ENCODE measurements at places on chromosomes 13 and 19.
A peak's percentile ranks its signal among the peaks of the same experiment; 100 is the strongest.

DNA sequence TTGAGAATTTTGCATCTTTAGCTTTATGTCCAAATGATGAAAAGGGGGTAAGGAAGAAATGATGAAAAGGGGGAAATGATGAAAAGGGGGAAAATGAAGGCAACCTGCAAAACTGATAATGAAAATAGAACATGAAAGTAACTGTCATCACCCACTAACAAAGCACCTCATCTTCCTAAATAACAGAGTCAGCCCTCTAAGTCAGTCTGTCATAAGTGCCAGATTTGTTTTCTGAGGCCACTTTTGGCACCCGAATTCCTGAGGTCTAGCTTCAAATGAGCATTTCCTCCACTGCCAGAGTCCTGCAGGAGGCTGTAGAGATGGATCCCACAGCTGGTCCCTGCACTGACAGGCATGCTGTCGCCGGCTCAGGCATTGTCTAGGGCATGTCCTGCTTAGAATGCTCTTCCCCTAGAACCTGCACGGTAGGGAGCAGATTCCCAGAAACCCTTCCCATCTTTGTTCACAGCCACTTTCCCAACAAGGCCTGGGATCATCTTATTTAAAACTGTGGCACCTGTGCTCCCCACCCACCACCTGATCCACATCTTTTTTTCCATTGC is 25.3 kb downstream of the RAP2A start:
- H3K36me3 ChIP-seq, result no peaks in the 10 kb centered on the region
- DNase-seq, result no peak
- H3K27me3 ChIP-seq, result no peaks in the 10 kb centered on the region

DNA sequence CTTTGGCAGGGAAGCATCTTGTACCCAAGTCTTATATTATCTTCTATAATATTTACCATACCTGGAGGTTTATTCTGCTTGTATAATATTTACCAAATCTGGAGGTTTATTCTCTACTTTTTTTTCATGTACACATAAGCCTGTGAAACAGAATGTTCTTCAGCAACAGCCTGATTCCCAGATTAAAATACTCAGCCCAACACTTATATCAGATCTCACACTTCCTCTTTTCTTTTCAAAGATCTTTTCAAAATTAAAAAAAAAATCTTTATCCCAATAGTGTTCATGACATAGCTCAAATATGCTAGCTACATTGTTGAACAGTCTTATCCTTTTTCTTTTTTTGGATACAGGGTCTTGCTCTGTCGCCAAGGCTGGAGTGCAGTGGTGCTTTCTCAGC is 300.7 kb downstream of the LMO7 start:
- H3K27ac ChIP-seq, result no peak overlapping the region
- H3K36me3 ChIP-seq, result no peaks in the 10 kb centered on the region
- DNase-seq, result no peak
- H3K27me3 ChIP-seq, result no peaks in the 10 kb centered on the region
- no peak overlapping the region for H3K4me3 ChIP-seq
- no peaks in the 10 kb centered on the region for H3K4me1 ChIP-seq

DNA sequence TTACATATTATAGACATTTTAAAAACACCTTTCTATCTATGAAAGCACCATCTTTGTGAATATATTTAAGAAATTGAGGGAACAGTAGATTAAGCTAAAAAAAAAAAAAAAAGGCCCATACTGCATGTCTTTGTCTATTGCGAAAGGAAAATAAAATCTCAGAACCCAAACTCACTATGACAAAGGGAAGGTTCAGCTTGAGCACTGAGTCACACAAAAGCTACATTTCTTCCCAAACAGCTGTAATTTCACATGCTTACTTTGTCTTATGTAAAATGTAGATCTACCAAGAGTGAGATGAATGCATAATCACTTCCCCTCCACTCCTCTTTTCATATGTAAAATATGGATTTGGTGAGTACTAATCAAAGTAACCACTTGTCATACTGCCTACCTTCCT is 640.1 kb upstream of the KLF12 start:
- DNase-seq, result no peak
- H3K27me3 ChIP-seq, result no peaks in the 10 kb centered on the region
- H3K4me3 ChIP-seq, result no peak overlapping the region
- H3K4me1 ChIP-seq, result no peaks in the 10 kb centered on the region
- H3K27ac ChIP-seq, result no peak overlapping the region

DNA sequence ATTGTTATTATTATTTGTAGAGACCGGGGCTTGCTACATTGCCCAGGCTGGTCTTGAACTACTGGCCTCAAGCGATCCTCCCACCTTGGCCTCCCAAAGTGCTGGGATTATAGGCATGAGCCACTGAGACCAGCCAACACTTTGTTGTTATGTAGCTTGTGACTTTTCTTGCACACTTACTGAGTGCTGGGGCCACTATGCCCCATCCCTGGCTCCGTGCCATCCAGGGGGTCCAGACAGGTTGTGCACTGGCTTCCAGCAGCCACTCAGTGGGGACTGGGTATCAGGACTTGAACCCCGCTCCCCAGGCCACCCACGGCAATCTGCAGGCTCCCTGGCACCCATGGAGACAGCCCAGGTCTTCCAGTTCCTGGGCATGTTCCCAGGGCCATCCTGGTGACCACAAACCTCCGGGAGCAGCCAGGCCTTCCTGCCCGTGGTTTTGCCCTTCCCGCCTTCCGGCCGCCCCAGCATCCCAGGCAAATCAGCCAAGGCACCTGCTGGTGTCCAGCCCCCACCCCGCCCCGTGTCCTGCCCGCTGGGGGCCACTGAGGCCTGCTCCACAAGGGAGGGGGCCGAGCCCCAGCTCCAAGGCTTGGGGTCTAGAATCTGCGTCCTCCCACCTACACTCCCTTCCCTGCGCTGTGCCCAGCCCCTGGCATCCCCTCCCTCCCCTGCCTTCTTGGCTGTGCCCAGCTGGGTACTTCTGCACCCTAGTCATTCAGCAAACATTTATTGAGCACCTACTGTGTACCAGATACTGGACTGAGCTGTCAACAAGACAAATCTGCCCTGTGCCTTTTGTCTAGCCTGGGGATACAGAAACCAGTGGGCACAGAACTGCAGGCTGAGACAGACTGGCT is 23.7 kb upstream of the SEMA6B start:
- H3K4me1 ChIP-seq, result no peaks in the 10 kb centered on the region
- no peaks in the 10 kb centered on the region for H3K36me3 ChIP-seq
- DNase-seq, result no peak
- H3K4me3 ChIP-seq, result no peak overlapping the region
- H3K27me3 ChIP-seq, result no peaks in the 10 kb centered on the region

DNA sequence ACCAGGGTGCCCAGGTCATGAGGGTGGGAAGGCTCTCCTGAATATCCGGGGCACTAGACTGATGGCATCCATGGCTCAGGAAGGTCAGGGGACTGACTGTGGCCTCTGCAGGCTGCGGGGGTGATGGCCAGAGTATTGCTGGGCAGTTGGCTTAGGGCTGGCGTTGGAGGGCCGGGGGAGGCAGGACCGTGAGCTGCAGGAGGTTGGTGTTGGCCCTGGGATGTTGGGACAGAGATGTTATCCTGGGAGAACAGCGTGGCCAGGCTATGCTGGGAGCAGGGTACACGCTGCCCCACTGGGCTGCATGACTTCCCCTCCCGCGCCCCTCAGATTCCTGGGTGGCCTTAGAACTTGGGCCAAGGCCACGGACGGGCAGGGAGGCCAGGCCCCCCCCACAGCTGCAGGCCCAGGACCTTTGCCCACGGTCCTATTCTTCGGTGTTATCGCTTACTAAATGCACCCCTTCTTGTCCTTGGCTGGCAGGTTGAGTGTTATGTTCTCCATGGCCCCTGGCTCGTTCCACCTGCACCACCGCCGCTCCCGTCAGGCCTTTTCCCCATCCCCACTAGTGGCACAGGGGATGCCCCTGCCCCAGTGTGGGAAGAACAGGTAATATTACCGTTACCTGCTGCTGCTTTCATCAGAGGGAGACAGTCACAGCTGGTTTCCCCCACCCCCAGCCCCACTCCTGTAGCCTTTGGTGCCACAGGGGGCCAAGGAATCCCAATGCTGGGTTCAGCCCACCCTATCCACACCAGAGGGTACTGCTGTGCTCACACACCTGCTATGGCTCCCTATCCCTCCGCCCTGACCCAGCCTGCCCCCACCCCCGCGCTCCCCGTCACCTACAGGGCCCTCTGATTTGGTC is 3.2 kb upstream of the ISYNA1 start:
- no peaks in the 10 kb centered on the region for H3K27me3 ChIP-seq
- H3K27ac ChIP-seq, result no peak overlapping the region
- DNase-seq, result peak; percentile 23
- peaks cover 12% of the 10 kb centered on the region for H3K36me3 ChIP-seq
- H3K4me1 ChIP-seq, result no peaks in the 10 kb centered on the region

DNA sequence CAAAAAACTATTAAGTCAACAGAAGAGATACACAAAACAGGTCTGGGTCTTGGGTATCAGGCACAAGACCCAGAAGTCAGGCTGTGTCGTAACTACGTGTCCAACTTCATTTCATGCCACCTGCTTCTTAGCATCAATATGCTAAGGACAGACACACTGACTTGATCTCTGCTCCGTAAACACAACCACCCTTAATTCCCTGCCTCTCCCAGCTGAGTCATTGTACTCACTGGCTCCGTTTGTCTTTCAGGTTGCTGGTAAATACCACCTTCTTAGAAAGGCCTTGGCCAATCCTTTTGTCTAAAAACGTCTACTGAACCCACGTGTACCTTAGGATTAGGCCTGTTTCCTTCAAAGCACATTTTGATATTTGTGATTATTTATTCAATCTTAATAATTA is 726.2 kb downstream of the PCDH9 start:
- no peak for DNase-seq
- no peaks in the 10 kb centered on the region for H3K36me3 ChIP-seq
- no peak overlapping the region for H3K4me3 ChIP-seq
- H3K4me1 ChIP-seq, result no peaks in the 10 kb centered on the region
- no peaks in the 10 kb centered on the region for H3K27me3 ChIP-seq

DNA sequence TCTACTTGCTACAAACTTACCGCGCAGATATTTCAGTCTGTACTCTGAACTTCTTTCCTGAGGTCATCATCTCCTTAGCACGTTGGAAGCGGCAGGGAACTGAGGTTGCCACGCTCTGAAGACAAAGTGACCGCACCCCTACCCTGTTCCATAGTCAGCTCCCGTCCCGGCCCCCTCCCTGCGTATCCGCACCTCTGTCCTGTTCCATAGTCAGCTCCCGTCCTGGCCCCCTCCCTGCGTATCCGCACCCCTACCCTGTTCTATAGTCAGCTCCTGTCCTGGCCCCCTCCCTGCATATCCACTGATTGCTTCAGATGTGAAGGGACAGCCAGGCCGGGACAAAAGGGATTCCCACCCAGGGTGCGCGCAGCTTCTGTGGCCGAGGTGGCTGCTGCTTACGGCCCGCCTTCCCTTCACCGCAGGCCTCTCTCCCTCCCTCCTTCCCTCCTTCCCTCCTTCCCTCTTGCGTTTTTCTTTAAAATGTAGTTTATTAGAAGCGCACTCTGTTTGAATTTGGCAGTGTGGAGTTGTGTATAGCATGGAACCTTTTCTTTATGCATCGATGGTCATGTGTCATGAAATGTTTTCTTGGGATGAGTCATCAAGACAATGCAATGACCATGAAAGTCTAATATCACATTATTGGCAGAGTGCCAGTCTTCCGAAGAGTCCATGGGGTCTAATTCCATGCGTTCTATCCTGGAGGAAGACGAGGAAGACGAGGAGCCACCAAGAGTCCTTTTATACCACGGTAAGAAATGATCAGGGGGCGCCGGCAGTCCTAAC is 21.9 kb upstream of the NDUFS7 start:
- peak overlapping the region; percentile 58 for H3K27ac ChIP-seq
- no peaks in the 10 kb centered on the region for H3K36me3 ChIP-seq
- no peaks in the 10 kb centered on the region for H3K27me3 ChIP-seq
- H3K4me3 ChIP-seq, result no peak overlapping the region
- no peaks in the 10 kb centered on the region for H3K4me1 ChIP-seq

DNA sequence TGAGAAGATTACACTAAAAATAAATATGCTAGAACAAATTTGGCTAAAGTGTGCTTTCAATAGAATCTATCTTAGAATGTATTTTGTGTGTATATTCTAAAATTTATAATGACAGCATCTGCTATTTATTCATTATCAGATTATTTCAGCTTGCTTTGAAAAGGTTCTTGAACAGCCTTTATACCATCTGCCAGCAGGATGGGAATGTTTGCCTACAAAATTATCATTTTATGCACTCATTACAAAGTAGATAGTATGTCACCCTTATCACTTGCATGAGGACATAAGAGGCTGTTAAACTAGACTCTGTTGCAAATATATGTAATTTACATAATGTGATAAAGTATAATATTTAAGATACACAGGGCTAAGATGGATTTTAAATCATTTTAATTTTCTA is 1286.9 kb upstream of the PCDH20 start:
- no peak overlapping the region for H3K27ac ChIP-seq
- no peak for DNase-seq
- H3K27me3 ChIP-seq, result no peaks in the 10 kb centered on the region
- H3K4me3 ChIP-seq, result no peak overlapping the region
- no peaks in the 10 kb centered on the region for H3K4me1 ChIP-seq

- H3K4me1 ChIP-seq, result no peaks in the 10 kb centered on the region
- no peak for DNase-seq
- H3K36me3 ChIP-seq, result no peaks in the 10 kb centered on the region
- no peaks in the 10 kb centered on the region for H3K27me3 ChIP-seq
These were observed 121.3 kb downstream of the COL4A1 start for GRCh38 chr13:110185696-110186095.

DNA sequence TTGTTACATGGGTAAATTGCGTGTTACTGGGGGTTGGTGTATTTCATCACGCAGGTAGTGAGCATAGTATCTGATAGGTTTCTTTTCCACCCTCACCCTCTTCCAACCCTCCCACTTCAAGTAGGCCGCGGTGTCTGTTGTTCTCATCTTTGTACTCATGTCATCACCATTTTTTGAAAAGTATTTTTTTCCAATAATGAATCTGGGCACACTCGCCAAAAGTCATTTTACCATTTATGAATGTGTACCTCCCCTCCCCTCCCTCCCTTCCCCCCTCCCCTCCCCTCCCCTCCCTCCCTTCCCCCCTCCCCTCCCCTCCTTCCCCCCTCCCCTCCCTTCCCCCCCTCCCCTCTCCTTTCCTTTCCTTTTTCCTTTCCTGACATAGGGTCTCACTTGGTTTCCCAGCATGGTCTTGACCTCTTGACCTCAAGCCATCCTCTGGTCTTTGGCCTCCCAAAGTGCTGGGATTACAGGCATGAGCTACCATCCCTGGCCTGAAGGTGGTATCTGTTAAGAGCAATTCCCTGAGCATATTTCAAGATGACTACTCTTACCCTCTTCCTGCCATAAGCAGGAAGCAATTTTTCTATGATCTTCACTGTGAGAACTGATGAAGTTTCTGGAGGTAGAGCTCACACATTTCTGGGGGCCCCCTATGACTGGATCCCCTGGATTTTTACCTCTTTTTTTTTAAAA is 15.7 kb downstream of the ZNF627 start:
- no peaks in the 10 kb centered on the region for H3K4me1 ChIP-seq
- no peak overlapping the region for H3K27ac ChIP-seq
- no peaks in the 10 kb centered on the region for H3K27me3 ChIP-seq
- no peak overlapping the region for H3K4me3 ChIP-seq

DNA sequence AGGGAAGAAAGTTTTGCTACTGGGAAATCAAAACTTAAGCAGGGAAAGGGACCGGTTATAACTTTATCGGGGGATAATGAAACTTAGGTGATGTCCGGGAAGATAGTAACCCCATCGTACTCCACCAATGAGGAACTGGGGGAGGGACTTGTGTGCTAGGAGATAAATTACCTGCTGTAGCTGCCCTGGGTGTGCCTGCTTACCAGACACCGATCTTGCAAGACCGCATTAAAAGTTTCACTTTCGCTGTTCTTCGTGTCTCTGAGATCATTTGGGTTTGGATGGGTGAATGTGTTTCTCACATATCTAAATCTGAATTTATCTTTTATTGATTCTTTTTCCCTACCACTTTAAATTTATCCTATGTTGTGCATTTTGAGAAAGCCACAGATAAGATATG is 381.4 kb downstream of the SLITRK6 start:
- no peak for DNase-seq
- no peak overlapping the region for H3K4me3 ChIP-seq
- H3K36me3 ChIP-seq, result no peaks in the 10 kb centered on the region

All from pancreas (tissue), 10 donors.